ENCODE measurements at places on chromosomes 7 and 10. TPM values are rescaled to one million over a fixed set of nuclear protein-coding genes. Genes with fewer than 3 reads are reported as not detected.

HOXA10 gene
- 78.9 TPM for total RNA-seq

ZCCHC24 gene
- not detected for total RNA-seq

ADIRF gene
- total RNA-seq = 3.1 TPM

CHN2 gene
- 4.3 TPM for total RNA-seq

MXI1 gene
- 19.8 TPM for total RNA-seq

DNA sequence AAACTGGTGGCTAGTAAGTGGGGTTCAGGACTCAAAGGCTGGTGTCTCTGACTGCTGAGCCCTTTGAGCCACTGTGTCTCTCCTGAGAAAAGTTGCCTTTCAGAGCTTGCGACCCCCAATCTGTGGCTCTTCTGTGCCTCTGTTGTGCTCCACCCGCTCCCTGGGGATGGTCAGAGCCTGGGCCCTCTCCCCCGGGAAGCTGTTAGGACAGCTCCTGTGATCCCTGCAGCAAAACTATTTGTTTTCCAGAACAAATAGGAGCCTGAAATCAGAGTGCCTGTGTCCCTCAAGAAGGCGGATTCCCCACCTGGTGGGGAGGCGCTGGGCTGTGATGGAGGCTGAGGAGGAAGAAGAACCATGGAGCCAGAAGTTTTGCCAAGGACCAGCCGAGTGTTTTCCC lies 56.4 kb upstream of the MXI1 start:
- no peak for DNase-seq

GRCh38 chr7:69839782-69840181 lies 241.5 kb downstream of the AUTS2 start:
- no peak for DNase-seq

DNA sequence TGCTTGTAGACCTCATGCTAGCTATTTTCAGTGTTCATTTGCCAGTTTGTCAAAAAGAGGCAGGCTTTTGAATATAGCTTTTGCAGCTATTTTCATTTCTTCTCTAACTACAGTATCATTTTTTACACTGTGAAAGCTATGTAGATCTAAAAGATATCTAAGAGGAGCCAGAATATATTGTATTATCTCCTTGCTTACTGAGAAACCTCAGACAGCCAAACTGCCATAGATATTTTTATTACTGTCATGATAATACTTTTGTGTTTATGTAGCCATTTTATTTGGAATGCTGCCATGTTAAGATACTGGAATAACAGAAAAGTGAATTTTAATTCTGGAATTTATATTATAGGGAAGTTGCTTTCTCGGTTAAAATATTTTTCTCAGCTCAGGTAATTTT lies 37.2 kb downstream of the ANKIB1 start:
- no peak for DNase-seq

- DNase-seq = no peak
Observed at GRCh38 chr10:35353805-35354204, 17.5 kb downstream of the CCNY start.

GRCh38 chr10:51875610-51876009 lies 176.2 kb upstream of the CSTF2T start:
- no peak for DNase-seq

GRCh38 chr7:15885678-15886077 lies 199.2 kb upstream of the MEOX2 start:
- DNase-seq = no peak

DNA sequence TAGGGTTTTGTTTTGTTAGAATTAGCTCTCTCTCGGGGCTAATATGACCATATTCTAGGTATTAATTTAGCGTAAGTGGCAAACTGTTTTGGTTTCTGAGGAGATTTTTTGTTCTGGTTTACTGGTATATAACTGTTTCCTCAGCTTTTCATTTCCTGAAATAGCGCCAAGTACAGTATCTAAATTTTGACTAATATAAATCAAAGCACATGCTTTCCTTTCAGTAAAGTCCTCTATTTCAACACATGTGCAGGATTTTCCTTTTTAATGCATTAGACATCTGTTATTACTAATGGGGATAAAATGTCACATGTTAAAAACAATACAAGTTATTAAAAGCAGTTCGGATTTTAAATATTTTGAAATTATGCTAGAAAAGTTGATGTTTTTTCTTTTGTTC lies 11.3 kb downstream of the FERD3L start:
- DNase-seq = no peak

GRCh38 chr7:81676813-81677212 lies 93.0 kb downstream of the HGF start:
- DNase-seq = no peak

DNA sequence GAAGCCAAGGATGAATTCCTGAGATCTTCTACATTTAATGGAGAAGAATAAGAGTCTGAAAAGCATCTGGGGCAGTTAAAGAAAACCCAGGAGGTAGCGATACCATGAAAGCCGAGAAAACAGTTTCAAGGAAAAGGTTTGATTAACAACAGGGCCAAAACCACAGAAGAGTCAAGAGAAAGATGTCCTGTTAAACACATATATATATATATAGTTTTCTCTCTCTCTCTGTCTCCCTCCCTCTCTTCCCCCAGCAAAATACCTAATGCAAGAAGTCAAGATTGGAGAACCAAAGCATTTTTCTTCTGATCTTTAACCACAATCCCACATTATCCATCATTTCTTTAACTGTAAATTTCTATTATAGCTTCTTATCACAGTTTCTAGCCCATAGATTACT lies 261.4 kb downstream of the SNX13 start:
- no peak for DNase-seq

Measured in HT-29 (cell line).